ENCODE measurements at places on chromosomes 12 and 14.

- no peak for DNase-seq
Observed at GRCh38 chr14:24948261-24948847, 101.6 kb downstream of the STXBP6 start.

DNA sequence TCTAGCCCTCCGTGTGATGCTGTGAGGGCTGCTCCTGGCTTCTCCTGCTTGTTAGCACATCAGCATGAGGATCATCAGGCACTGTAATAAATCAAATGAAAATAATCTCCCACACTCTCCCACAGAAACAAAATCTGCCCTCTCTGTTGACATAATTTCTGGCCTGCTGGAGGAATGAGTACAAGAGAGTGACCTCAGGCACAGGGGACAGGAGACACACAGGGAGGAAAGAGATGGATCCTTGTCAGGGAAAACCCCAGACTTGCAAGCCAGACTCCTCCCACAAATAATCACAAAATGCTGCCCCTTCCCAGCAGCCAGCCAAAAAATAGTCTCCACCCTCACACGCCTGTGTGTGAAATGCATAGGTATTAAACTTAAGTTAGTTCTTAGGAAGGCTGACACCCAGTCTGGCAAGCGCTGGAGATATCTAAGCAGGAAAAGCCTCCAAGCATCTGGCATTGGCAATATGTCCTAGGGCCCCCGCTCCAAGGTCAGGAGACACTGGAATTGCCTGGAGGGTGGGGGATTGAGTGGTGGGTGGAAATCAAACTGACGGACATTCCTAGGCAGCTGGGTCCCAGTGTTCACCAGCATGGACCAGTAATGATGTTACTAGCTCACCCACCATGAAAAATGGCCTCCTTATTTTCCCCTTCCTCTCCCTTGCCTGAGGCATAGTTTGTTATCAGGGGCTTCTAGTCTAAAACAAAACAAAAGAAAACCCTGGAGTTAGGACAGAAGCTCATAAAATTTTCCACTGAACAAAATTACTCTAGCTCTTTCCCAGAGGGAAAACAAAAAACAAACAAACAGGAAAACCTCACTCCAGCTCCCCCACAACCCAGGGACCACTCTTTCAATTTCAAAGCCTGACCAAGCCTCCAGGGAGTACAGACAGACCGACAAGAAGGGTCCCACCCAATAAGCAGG lies 22.0 kb downstream of the SMUG1 start:
- no peak for DNase-seq

DNA sequence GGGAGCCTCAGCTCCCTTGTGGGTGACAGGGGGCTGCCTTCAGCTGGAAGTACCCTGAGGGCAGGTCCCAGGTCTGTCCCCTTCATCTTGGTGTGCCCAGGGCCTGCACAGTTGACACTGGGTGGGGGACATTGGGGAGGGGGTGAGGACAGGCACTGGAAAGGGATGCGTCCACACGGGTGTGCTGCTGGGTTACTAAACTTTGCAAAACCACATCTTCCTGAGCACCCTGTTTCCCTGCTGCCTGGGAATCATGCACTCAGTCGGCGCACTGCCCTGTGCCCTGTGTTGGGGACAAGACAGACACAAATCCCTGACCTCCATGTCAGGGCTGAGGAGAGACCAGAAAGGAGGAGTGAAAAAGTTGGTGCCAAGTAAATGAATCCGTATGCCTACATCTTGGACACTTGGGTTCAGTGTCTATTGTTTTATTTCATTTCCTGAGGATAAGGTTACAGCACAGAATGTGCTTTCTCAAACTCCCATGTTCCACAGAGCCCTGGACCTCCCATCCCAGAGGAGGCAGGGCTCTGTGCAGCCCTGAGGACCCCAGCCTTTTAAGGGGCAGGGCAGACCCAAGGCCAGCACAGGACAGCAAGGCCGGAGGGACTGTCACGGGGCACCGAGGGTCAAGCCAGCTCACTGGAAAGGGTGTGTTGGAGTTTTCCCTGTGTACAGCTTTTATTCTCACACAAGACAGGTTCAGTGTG lies 2.9 kb upstream of the SLC25A29 start:
- no peak for DNase-seq

GRCh38 chr14:103014466-103015228 lies 42.7 kb downstream of the CDC42BPB start:
- DNase-seq: no peak

GRCh38 chr12:51867371-51867770 lies 18.9 kb upstream of the FIGNL2 start:
- no peak for DNase-seq

GRCh38 chr12:110431957-110432587 lies 18.1 kb downstream of the ARPC3 start:
- no peak for DNase-seq

GRCh38 chr14:65228436-65228835 lies 126.1 kb upstream of the MAX start:
- DNase-seq: no peak

- no peak for DNase-seq
Observed at GRCh38 chr14:103298620-103299019, 35.4 kb upstream of the EIF5 start.

All from activated CD4-positive, alpha-beta T cell treated with anti-CD3 and anti-CD28 coated beads, Interleukin-2, amount 50 U/mL, for 24 hours (primary cell).